ENCODE measurements at places on chromosomes 3 and 15.

DNA sequence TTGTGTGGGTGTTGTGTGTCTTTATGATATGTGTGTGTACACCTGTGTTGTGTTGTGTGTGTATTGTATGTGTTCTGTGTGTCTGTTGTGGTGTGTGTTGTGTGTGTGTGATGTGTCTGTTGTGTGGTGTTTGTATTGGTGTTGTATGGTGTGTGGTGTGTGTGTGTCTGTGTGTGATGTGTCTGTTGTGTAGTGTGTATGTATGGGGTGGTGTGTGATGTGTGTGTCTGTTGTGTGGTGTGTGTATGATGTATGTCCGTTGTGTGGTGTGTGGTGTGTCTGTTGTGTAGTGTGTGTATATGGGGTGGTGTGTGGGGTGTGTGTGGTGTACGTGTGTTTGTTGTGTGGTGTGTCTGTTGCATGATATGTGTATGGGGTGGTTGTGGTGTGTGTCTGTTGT is 46.6 kb downstream of the ZDHHC19 start:
- no peaks in the 10 kb centered on the region for H3K27me3 ChIP-seq
- H3K27ac ChIP-seq, result no peak overlapping the region
- H3K36me3 ChIP-seq, result no peaks in the 10 kb centered on the region
- no peak overlapping the region for H3K4me3 ChIP-seq

- no peaks in the 10 kb centered on the region for H3K36me3 ChIP-seq
- H3K27me3 ChIP-seq, result no peaks in the 10 kb centered on the region
- DNase-seq, result no peak
- no peaks in the 10 kb centered on the region for H3K4me1 ChIP-seq
- H3K27ac ChIP-seq, result no peak overlapping the region
- H3K4me3 ChIP-seq, result no peak overlapping the region
These were observed 220.7 kb upstream of the SEMA6D start for GRCh38 chr15:47496343-47497185.

GRCh38 chr3:136938334-136938733 is 19.4 kb upstream of the IL20RB start:
- peaks cover 54% of the 10 kb centered on the region for H3K4me1 ChIP-seq
- H3K4me3 ChIP-seq, result peak overlapping the region; percentile 12
- no peaks in the 10 kb centered on the region for H3K27me3 ChIP-seq
- H3K36me3 ChIP-seq, result peaks cover 18% of the 10 kb centered on the region
- DNase-seq, result no peak

GRCh38 chr3:155481591-155481990 is 188.1 kb upstream of the STRIT1 start:
- no peaks in the 10 kb centered on the region for H3K4me1 ChIP-seq
- no peak overlapping the region for H3K27ac ChIP-seq
- DNase-seq, result no peak
- H3K4me3 ChIP-seq, result no peak overlapping the region
- H3K27me3 ChIP-seq, result no peaks in the 10 kb centered on the region
- H3K36me3 ChIP-seq, result no peaks in the 10 kb centered on the region

DNA sequence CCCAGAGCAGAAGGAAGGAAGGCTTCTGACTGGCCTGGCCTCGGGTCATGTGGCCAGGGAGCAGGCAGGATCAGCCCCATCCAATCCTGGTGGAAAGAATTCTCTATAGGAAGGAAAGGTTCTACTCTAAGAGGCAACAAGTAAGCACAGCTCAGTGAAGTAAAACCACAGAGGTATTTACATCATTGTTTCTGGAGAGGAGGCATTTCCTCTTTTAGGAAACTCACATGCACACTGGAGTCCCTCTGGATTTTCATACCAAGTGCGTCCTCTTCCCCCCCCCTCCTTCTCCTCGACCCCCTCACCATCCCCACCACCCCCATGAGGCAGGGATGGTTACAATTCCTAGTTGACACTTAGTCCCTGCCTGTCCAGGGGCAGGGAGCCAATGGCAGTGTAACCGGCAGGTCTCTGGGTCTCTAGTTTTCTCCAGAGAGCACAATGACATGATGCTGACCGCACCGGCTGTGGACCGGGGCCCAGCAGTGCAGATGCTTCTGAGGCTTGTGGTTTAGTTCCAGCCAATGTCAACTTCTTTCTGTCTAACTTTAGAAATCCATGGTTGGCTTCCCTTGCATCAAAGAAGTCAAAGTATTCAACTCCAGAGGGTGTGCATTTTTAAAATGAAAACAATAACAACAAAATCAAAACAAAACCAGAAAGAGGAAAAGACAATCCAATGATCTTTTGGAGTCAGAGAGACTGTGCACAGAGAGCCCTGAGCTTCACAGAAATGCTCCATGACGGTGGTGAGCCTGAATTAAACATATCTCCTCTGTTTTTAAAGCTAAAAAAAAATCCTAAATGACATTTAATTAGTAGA is 230.3 kb upstream of the TLE3 start:
- no peak overlapping the region for H3K27ac ChIP-seq
- H3K4me1 ChIP-seq, result no peaks in the 10 kb centered on the region
- H3K27me3 ChIP-seq, result peaks cover 45% of the 10 kb centered on the region
- no peak for DNase-seq
- H3K36me3 ChIP-seq, result peaks cover 5% of the 10 kb centered on the region
- H3K4me3 ChIP-seq, result no peak overlapping the region

DNA sequence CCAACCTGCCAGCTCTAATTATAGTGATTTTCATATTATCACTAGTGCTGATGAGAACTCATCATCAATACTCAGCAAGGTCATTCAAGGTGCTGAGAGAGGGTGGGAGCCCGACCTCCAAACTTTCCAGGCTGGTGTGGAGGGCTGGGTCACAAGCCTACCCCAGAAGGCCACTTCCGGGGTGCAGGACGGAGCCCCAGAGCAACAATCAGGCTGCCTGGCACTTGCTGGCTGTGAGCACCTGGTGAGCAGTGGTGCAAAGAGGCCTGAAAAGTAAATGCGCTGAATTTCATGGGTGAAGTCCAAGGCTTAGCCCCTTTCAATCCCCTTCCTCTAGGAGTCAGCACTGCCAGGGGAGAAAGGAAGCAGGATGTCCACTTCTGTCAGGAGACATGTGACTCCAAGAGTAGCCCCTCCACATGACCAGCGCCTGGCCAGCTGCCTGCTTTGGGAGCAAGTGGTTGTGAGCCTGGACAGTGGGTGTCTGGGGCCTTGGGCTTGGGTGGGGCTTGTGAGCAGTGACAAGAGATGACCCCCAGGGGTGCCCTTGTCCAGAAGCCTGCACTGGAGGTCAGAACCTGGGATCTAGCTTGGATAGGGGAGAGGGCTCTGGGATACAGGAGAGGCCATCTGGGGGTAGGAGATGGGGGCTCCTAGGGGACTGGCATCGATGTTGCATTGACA is 165.0 kb upstream of the TLE3 start:
- H3K27me3 ChIP-seq, result peaks cover 47% of the 10 kb centered on the region
- peaks cover 16% of the 10 kb centered on the region for H3K4me1 ChIP-seq
- H3K4me3 ChIP-seq, result no peak overlapping the region
- peaks cover 6% of the 10 kb centered on the region for H3K36me3 ChIP-seq
- no peak for DNase-seq

- no peak overlapping the region for H3K27ac ChIP-seq
- DNase-seq, result no peak
- no peaks in the 10 kb centered on the region for H3K4me1 ChIP-seq
- no peak overlapping the region for H3K4me3 ChIP-seq
- no peaks in the 10 kb centered on the region for H3K36me3 ChIP-seq
- H3K27me3 ChIP-seq, result peaks cover 40% of the 10 kb centered on the region
These were observed 6.2 kb upstream of the SPSB4 start for GRCh38 chr3:141044695-141045641.

DNA sequence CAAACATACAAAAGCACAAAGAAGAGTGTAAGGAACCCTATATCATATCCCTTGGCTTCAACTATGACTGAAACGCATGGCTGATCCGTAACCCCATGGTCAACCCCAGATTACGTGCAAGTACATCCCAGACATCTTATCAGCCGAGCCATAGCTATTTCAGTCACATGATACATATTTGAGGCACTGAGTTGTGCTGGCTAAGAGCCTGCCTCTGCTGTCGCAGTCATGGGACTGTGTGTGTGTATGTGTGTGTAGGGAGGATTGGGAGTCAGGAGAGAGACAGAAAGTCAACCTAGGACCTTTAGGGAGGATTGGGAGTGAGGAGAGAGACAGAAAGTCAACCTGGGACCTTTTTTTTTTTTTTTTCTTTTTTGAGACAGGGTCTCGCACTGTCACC is 8.4 kb downstream of the ST6GAL1 start:
- no peaks in the 10 kb centered on the region for H3K36me3 ChIP-seq
- H3K27ac ChIP-seq, result no peak overlapping the region
- no peak overlapping the region for H3K4me3 ChIP-seq
- no peaks in the 10 kb centered on the region for H3K27me3 ChIP-seq
- DNase-seq, result no peak

GRCh38 chr3:15809313-15809712 is 11.5 kb upstream of the ANKRD28 start:
- no peak overlapping the region for H3K4me3 ChIP-seq
- H3K36me3 ChIP-seq, result no peaks in the 10 kb centered on the region
- peaks cover 38% of the 10 kb centered on the region for H3K4me1 ChIP-seq
- no peaks in the 10 kb centered on the region for H3K27me3 ChIP-seq

DNA sequence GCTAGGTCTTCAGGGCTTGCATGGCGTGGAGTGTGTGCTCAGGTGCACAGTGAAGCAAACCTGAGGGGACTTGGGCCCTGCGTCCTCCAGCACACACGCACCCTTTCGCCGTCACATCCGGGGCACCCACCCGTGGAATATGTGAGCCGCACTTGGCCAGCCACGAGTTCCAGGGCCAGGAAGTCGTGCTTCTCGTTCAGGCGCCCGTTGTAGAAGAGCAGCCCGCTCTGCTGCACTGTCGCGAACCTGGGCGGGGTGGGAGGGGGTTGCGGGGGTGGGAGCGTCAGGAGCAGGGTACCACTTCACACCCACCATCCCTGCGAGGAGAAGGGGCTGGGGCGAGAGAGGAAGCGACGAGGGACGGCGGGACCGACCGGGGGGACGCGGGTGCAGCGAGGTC is 7.1 kb downstream of the CELSR3 start:
- peaks cover 54% of the 10 kb centered on the region for H3K36me3 ChIP-seq
- H3K27ac ChIP-seq, result no peak overlapping the region
- no peaks in the 10 kb centered on the region for H3K27me3 ChIP-seq
- H3K4me3 ChIP-seq, result no peak overlapping the region
- DNase-seq, result no peak

- peak overlapping the region; percentile 94 for H3K4me3 ChIP-seq
- no peaks in the 10 kb centered on the region for H3K27me3 ChIP-seq
- peak; percentile 71 for DNase-seq
These were observed 9.9 kb upstream of the LEKR1 start for GRCh38 chr3:156816091-156816793.

DNA sequence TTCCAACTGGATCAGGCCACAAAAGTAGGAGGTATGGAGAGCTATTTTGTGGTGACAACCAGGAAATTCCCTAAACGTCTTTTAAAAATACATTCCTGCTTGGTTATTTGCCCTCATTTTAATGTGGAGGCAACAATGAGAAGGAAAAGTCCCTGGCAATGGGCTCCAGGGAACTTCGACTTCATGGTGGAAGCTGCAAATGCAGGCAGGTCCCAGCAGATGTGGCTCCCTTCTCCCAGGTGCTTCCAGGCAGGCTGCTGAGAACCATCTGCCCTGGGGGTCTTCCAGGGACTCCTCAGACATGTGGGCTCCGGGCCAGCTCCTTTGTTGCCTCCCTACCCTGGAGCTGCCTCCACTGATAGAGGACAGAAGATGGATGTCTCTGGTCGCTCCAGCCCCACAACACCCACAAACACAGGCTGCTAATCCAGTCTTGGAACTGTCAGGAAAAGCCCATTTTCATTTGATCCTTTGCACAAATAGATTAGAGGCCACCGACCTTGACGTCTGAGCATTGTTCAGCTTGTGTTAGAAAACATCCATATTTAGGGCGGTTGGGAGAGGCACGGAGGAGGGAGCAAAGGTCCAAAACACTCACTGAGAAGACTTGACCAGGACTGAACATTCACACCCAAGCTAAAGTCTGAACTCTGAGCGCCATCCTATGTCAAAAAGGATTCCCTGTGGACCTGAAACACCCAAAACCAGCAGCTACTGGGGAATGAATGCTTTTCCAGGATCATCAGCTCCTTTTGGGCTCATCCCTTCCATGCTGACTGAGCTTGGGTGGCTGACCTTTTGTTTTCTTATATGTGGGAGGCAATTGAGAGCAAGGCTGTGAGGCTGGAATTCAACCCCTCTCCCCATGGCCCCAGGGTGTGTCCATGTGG is 30.2 kb upstream of the SLCO2A1 start:
- H3K4me3 ChIP-seq, result no peak overlapping the region
- peaks cover 88% of the 10 kb centered on the region for H3K27me3 ChIP-seq
- no peak for DNase-seq

- DNase-seq, result no peak
- no peaks in the 10 kb centered on the region for H3K4me1 ChIP-seq
- H3K27me3 ChIP-seq, result peaks cover 83% of the 10 kb centered on the region
- H3K36me3 ChIP-seq, result no peaks in the 10 kb centered on the region
- H3K27ac ChIP-seq, result no peak overlapping the region
These were observed 4.4 kb upstream of the HHATL start for GRCh38 chr3:42706721-42707619.

DNA sequence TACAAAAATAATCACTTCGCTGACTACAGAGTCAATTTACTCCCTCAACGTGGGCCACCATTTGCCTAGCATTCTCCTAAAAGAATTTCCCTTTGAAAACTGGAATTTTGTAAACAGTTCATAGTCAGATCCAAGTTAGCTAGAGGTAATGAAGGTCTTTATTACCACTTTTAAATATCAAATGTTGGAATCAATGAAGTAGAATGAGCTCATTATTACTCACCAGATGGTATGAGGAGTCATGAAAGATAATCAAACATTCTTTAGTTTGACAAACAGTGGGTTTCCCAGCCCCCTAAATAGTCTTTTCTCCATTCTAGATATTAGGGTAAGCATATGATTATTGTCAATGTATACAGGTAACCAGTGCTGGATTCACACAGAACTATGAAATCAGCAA is 455.7 kb upstream of the THBS1 start:
- no peaks in the 10 kb centered on the region for H3K27me3 ChIP-seq
- peaks cover 18% of the 10 kb centered on the region for H3K4me1 ChIP-seq
- no peak for DNase-seq
- H3K4me3 ChIP-seq, result no peak overlapping the region
- no peak overlapping the region for H3K27ac ChIP-seq

DNA sequence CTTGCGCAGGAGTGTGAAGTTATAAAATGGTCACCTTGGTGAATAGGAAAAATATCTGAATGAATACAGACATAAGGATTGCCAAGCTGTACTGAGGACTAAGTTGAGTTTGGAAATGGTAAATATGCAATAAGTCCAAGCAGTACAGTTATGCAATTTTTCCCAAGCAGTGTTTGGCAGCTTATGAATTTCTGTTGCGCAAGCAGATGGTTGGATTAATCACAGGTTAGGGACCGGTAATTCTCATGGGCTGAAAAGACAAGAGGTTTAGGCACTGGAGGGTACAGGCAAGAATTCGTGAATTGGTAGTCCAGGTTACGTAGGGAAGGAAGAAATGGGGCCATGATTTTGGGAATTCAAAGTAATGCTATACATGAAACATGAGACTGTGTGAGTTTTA is 210.3 kb downstream of the RAP2B start:
- no peaks in the 10 kb centered on the region for H3K36me3 ChIP-seq
- no peaks in the 10 kb centered on the region for H3K27me3 ChIP-seq
- no peaks in the 10 kb centered on the region for H3K4me1 ChIP-seq

- no peaks in the 10 kb centered on the region for H3K36me3 ChIP-seq
- DNase-seq, result no peak
- no peak overlapping the region for H3K27ac ChIP-seq
- no peak overlapping the region for H3K4me3 ChIP-seq
- H3K4me1 ChIP-seq, result no peaks in the 10 kb centered on the region
These were observed 10.8 kb upstream of the MEF2A start for GRCh38 chr15:99554880-99555488.
